ENCODE measurements at places on chromosomes 7 and 10.

- no peak for DNase-seq
Observed at GRCh38 chr7:134910214-134910890, 76.0 kb upstream of the AGBL3 start.

DNA sequence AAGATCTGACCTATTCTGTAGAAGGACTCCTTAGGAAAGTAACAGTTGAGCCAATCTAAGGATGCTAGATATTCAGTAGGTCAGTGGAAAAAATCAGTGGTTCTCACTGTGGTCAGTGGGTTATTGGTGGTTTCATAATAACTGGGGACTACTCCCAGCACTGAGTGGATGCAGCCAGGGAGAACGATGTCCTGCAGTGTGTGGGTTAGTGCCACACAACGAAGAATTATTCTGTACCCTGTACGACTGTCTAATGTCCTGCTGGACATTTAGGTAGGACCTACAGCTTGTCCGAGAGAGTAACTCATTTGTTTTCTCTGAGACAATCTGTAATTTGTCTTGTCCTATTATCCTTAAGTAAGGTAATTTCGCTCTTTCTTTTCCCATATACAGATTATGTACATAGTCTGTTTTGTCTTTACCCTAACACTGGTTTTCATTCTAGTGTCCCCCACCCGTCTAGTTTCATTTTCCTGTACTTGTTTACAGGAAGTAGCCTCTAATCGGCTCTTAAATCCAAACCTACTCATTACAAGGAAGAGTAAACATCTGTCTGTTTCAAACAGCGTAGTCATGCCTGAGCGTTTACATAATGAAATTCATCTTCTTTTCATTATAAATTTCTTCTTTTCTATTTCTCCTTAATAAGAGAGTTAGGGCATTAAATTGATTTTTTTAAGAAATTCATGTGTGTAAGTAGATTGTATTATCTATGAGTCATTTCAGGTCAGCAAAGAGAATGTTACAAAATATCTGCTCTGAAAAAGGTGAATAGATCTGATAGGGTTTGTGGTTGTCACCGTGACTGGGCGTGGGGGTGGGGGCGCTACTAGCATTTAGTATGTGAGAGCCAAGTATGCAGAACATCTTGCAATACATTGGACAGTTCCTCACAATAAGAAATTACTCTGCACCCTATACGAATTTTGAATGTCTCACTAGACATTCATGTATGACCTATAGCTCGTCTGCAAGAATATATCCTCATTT is 8.3 kb upstream of the ZC3HAV1L start:
- no peak for DNase-seq

GRCh38 chr7:26090927-26091519 is 61.0 kb upstream of the NFE2L3 start:
- peak; percentile 60 for DNase-seq

DNA sequence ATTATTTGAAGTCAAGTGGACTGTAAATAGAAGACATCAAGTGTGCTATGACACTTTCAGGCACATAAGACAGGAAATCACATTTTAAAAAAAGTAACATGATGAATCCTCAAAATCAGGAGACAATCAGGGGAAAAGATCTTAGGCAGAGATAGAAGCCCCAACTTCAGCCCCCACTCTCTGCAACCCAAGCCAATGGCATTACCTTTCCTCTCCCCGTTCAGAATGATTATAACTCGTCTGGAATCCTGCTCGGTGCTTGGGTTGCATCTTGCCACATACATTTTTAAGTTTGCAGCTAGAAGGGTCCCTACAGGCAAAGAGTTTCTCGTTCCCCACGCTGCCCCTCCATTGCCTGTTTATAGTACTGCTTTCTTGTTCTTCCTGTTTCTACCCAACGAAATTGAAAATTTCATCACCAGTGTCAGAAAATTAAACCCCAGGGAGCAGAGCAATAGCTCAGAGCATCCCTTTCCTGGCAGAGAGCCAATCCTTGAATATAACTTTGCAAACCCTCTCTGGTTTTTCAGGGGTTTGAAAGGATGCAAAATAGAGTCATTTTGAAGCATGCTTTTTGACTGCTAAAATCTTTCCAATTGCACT is 260.5 kb upstream of the AOAH start:
- no peak for DNase-seq

DNA sequence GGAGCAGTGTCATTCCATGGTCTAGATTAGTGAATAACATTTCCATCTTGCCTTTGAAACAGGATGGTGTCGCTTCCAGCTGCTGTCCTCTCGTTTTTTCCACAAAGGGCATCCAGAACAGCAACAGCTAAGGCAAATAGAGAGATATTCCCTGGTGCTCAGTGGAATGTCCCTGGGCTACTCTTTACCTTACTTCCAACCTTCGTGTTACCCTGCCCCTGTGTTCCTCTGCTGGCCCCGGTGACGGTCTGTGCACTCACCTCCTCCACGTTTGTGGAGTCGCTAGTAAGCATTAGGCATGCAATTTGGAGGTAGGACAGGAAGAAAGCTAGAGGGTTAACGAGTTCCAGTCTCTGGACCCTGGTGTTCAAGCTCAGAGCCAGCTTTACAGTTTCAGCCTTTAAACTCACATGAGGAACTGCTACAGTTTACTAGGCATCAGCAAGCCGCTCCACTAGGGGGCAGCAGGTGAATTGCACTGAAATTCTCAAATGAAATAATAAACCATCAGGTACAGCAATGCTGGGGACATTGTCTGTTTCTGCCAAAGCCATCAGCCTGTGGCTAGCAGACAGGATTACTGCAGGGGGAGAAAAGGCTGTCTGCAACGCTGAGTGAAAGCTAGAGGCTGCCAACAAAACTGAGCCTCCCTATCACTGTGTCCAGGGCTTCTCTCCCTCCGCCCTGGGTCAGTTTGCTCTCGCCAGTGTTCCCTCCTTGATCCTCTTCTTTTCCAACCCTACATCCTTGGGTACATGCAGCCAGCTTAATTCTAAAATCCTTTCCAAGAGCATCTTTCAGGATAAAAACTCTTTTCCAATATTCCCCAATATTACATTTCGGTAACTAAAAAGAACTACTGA is 9.0 kb downstream of the MRPL32 start:
- DNase-seq = peak; percentile 37

- DNase-seq = no peak
Observed at GRCh38 chr7:113143486-113144257, 25.3 kb upstream of the SMIM30 start.
